ENCODE measurements at places on chromosomes 12 and 14.

DNA sequence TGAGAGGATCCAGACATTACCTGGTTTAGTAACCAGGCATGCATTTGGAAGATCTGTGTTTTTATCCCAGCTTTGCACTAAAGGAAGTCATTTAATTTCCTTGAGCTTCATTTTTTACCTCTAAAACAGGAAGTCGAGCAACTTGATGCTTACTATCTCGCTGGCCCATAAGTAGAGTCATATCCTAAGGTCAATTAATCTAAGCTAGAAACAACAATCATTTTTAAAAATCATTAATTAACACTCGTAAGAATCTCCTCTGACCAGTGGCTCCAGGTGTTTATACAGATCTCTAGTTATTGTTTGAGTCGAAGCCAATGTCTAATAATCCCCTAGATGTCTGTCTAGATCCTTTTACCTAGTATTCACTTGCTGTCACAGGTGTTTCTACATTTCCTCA, 355.8 kb upstream of the DCN start:
- no peak for DNase-seq

GRCh38 chr14:71621980-71622605, 310.1 kb upstream of the RGS6 start:
- DNase-seq: no peak

DNA sequence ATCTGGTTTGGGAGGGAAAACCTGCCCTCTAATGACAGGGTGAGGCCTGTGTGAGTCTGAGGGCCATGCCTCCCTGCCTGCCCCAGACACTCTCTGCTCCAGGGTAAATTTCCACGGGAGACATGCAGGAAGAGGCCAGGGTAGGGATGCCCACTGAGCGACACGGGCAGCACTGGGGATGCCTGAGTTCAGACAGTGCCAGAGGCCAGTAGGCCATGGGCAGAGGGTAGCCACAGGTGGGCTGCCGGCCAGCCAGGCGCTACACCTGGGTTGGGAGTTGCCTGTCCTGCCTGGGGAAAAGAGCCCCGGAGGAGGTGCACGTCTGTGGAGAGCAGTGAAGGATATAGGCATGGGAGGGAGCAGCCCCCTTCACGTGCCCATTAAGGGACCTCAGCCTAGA, 3.6 kb downstream of the SERPINA12 start:
- DNase-seq: no peak

GRCh38 chr14:31802838-31803237, 241.6 kb downstream of the NUBPL start:
- DNase-seq: no peak

GRCh38 chr12:49051373-49051764, 9.2 kb downstream of the KMT2D start:
- no peak for DNase-seq

- no peak for DNase-seq
Measured at GRCh38 chr12:107474639-107475539, 210.7 kb upstream of the PWP1 start.

- no peak for DNase-seq
Measured at GRCh38 chr12:130334937-130335336, 2.8 kb upstream of the PIWIL1 start.

GRCh38 chr14:94953541-94954260, 183.8 kb upstream of the GSC start:
- no peak for DNase-seq

GRCh38 chr12:31339831-31340622, 14.1 kb upstream of the SINHCAF start:
- no peak for DNase-seq

- no peak for DNase-seq
Measured at GRCh38 chr12:120225200-120225558, 24.3 kb upstream of the RPLP0 start.

DNA sequence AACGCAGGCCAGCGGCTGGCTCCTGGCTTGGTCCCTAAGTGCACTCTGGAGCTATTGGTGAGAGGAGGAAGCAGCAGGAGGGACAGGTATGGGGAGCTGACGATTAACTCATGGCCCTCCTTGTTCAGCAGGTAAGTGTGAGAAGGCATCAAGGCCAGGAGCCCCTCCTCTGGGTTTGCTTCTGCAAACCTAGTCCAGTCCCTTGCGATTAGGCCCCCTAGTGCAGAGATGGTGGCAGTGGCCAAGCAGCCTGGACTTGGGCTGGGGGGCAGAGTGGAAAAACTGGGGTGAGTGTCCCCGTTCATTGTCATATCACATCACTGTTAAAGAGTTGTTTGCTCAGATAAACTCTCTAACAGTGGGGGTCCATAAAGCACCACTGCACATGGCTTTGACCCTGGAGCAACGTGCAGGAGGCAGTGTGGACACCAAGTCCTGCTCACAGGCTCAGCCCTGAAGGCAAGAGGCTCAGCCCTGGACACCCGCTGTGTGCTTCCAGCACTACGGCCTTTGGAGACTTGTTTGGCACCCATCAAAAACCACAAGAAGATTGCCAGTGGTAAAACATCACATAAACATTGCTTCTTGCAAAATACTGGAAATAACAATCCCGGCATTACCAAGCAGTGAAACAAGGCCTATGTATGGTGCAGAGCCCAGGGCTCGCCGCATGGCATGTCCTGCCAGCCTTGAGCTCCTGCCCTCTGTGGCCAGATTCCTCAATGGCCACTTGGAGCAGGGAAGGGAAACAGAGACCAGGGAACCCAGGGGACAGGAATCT, 184.3 kb upstream of the RTL1 start:
- DNase-seq: no peak

DNA sequence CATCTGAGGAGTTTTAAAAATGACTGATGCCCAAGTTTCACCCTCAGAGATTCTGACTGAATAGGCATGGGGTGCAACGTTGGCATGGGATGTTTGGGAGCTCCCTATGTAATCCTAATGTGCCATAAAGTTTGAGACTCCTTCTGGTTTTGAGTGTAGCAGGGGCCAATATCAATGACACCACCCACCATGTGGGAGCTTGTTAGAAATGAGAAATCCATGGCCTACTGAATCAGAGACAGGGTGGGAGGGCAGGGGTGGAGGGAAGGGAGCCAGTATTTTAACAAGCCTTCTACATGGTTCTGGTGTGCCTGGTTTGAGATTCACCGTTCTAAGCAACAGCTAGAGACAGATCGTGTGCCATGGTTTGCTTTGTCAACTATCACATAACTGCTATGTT, 46.1 kb downstream of the VCPKMT start:
- no peak for DNase-seq

DNA sequence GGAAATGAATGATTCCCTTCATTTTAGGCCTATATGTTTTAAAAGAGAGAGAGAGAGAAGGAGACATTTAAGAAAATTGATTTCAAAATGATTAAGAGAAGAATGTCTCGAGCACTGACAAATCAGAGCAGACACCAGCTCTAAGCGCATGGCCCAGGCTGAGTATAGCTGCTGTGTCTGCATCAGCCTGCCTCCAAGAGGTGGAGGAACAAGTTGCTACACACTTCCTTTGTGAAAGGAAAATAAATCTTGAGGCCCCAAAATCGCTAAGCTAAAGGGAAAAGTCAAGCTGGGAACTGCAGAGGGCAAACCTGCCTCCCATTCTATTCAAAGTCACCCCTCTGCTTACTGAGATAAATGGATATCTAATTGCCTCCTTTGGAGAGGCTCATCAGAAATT, 728.7 kb upstream of the TMEM132C start:
- no peak for DNase-seq

- DNase-seq: no peak
Measured at GRCh38 chr14:88017535-88017934, 12.6 kb downstream of the GPR65 start.

GRCh38 chr12:70365648-70366518, at the start of gene KCNMB4:
Gene KCNMB4 (plus strand): TSS chr12:70366290. CDS start chr12:70366735, 445 bp downstream.
- peak; percentile 62 for DNase-seq

GRCh38 chr14:81557146-81557545, 23.5 kb upstream of the SEL1L start:
- no peak for DNase-seq

DNA sequence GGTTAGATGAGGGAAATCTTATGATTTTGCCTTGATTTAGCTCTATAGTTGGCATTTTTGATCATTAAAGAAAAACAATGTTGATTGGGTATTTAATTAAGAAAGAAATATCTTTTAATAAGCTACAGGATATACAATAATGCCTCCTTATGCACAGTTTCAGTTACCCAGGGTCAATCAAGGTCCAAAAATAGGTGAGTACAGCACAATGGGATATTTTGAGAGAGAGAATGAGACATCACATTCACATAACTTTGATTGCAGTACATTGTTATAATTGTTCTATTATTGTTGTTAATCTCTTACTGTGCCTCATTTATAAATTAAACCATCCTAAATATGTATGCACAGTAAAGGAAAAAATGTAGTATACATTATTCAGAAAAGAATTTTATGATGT, 102.2 kb downstream of the MYF5 start:
- DNase-seq: no peak

GRCh38 chr14:100022772-100023451, 42.3 kb upstream of the EVL start:
- DNase-seq: no peak
